GM23248 (cell line): ENCODE measurements at places on chromosomes 1 and 21. TPM values are rescaled to one million over a fixed set of nuclear protein-coding genes. Genes with fewer than 3 reads are reported as not detected.

Gene INKA2
- total RNA-seq = 0.63 and 1.3 TPM in 2 replicates

Gene COL16A1
- 234 and 247 TPM in 2 replicates for total RNA-seq

Gene FHL3
- total RNA-seq = 26.9 and 31.7 TPM in 2 replicates

DNA sequence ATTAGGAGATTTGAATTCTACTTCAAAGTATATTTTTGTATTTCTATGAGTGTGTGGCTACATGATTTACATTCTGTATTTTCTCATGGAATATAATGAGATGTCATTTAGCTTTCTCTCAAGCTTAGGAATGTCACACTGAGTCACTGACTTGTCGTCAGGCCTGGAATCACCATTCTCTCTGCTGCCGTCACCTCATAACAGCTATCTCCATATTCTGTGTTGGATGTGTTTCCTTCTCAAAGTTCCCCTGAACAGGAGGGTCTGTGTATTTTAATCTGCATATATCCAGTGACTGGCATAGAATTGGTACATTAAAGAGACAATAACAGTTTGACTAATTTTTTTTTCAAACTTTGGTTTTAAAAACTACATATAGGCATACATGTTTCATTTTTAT, 35.9 kb downstream of the LYPLAL1 start:
- no peak for DNase-seq

- DNase-seq = peak; percentile 97
Observed at GRCh38 chr21:42047821-42048613, 23.1 kb upstream of the UMODL1 start.

DNA sequence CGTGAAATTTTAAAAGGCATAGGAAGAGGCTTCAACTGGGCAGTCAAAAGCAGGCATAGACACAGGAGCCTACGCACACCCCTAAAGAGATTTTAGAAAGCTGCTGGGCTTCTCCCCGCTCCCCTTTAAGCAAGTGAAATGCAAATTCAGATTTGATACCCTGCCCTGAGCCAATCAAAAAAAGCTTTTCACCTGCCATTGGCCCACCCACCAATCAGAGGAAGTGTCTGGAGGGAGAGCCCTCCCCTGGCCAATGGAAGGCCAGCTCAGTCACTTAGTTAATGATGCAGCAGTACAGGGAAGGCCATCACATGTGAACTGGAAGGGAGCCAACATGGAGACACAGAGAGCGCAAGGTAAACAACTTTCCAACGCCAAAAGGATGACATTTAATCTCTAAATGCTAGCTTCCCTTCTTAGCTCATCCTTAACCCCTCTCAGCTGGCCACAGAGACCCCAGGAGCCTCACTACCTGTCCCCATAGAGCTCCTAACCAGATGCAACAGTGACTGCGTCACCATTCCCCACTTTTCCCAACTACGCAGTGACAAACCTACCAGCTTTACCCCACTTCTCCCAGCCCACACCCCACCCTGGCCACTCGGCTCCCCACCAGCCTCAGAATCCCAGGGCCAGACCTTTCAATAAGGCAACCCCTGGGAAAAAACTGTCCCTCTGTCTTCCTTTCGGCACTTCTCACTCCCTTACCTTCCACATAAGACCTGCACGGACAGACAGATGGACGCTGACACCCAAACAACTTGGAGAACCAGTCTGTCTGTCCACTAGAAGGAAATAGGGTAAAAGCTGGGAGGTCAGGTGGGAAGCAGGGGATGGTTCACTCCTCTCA, 71.0 kb downstream of the CD46 start:
- peak; percentile 53 for DNase-seq

GRCh38 chr1:2405588-2406295, 6.6 kb downstream of the PEX10 start:
- DNase-seq = peak; percentile 24

DNA sequence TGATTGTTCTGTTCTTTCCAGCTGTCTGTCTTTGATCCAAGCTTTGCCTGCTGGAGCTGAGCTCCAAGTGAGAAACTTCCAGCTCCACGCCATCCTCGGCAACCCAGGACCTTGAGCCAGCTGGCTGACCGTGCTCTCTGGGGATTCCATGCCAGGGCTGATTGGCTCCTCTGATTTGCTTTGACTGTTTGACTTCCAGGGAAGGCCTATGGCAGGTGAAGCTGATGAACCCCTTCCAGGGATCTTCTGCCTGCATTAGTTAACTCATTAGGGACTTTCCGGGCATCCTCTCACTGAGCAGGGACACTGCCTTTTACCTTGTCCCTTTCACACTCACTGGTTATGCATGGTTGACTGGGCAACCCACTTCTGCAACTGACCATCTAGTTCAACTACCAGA, 406.1 kb downstream of the RPS6KC1 start:
- peak; percentile 23 for DNase-seq

DNA sequence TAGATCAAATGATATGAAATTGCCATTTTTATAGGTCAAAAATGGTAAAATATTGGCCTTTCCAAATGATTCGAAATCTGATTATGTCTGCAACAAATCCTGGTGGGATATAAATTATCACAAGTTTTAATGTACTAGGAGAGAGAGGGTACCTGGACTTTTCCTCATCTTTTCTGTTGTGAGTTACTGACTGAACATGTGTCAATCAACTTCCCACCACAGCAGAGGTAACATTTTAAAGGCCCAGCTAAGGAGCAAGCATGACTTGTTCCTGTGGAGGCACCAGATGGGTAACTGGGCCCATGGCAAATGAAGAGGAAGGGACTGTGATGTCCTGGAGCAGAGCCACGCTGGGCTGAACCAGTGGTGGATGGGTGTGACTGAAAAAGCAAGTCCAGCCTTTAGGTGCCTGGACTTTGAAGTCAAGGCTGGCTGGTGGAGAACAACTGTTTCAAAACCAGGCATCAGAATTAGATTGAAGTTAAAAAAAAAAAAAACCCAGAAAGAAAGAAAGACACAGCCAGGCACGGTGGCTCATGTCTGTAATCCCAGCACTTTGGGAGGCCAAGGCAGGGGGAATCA, 6.6 kb downstream of the MR1 start:
- no peak for DNase-seq

- no peak for DNase-seq
Observed at GRCh38 chr21:33388188-33388587, 15.0 kb upstream of the IFNGR2 start.

DNA sequence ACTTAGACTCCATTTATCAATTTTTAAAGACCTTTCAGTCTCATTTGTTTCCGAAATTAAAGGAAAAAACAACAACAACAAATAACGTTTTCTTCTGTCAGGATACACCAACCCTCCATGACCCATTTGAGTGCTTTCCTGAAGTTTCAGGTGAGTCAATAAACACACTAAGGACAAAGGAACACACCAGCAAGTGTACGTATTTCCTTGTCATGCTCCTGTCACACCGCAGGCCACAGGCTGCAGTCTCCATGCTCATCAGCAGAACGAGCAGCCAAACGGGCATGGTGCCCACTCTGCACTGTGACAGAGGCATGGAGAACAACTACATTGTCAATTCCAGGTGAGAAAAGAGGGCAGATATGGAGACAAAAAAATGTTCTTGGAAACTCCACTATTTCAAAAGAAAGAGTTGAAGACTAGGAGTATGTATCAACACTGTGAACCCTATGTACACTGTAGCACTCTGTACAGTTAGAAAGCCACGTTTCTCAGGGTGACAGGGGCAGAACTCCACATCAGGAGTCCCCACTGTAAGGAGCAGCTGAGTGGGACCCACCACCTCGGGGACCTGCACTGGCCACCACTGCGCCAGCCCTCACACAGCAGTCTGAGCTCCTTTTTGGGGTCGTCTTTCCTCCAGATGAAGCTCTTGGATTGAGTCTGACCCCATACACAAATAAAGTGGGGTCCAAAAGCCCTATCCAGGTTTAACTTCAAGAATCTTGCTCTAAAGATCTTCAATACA, 2.6 kb downstream of the PTTG1IP start:
- DNase-seq = no peak
